ENCODE measurements at places on chromosomes 5 and 9. TPM values are rescaled to one million over a fixed set of nuclear protein-coding genes. Genes with fewer than 3 reads are reported as not detected.

Gene INSL4
- total RNA-seq: not detected

Gene NEUROG1
- not detected for total RNA-seq

Gene CFAP77
- not detected for total RNA-seq

Gene CCL28
- 7.0 TPM for total RNA-seq

Gene SMIM33
- not detected for total RNA-seq

Gene CETN3
- 19.2 TPM for total RNA-seq

- no peak for ATAC-seq
Measured at GRCh38 chr5:153460421-153460820, 30.0 kb upstream of the GRIA1 start.

GRCh38 chr9:71928376-71928775, 16.9 kb downstream of the C9orf85 start:
- peak; percentile 74 for ATAC-seq

GRCh38 chr5:79030663-79031484, 38.6 kb downstream of the DMGDH start:
- no peak for ATAC-seq

DNA sequence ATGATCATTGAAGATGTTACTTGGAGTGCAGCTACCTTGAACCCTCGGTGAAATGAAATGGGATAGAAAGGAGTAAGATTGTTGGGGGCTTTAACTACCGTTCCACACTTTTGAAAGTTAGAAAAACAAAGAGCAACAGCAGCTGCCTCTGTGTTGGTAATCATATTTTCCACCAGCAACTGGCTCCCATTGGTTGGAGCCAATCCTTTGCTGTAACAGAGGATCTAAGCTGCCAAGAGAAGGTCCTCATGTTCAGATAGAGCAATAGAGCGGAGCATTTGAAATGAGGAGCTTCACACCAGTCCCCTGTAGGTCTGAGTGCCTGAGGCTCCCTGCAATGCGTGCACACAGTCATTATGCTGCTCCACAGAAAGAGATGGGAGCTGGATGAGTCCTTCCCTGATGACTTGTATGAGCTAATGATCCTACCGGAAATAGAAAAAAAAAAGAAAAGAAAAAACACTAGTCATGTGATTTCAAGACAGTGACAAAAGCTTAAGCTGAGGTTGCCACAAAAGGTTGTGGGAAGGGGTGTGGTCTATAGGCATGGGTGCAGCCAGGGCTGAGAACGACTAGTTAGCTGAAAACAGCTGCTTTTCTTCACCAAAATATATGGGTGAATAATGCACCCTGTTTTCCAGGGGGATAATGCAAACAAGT, 300.7 kb downstream of the MLLT3 start:
- peak; percentile 63 for ATAC-seq

- no peak for ATAC-seq
Measured at GRCh38 chr9:93051680-93052089, 6.8 kb upstream of the SUSD3 start.

DNA sequence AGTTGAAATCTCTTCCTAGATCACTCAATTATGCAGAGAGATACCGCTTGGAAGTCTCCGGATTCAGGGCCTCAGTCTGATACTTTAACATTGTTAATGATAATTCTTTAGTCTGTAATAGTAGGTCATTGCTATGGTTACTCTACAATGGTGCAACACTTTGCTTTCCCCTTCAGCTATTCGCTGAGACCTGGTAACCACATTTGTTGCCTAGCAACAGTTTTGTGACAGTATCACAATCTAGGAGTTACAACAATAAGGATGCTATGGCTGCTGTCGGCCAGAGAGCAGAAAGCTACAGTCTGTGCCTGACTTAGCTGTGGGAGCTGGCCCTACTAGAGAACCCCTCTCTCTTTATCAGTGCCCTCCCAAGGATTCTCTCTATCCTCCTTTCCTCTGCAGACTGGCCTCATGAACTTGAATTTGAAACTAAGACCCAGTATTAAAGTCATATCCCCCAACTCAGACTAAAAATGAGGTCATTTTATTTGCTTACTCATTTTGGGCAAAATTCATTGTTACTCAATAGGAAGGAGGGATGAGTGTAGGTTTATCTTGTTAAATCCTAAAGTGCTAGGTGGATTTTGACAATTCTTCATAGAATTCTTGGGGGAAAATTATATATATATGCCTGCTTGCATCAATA, 39.3 kb downstream of the NR2F1 start:
- ATAC-seq: peak; percentile 46

- no peak for ATAC-seq
Measured at GRCh38 chr5:14574096-14574495, 7.5 kb upstream of the OTULINL start.

DNA sequence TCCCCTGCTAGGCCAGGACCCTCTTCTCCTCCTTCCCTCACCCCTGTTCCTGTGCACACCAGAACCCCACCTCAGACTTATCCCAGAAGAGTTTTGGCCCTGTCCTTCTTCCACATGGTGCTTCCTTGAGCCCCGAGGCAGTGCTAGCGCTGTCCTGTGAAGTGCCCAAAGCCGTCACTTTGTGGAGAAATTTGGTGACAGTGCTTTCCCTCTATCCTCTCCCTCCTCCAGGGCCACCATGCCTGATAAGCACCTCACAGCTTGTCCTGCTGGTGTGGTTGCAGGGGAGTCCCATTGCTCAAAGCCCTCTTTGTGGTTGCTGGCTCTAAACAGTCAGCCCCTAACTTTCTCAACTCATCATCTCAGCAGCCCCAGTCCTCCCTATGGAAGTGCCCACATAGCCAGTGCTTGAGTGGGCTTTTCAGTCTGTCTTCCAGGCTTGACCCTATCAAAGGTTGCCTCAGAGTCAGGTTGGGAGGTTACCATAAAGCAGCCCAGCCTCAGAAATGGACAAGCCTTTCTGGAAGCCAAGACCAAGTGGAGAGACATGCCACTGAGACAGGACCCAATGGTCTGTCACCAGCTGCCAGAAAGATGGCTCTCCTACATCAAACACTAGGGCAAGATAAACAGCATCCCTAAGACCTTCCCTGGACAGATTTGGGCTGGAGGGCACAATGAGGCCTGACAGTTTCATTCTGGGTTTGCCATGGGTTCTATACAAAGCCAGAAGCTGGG, 18.0 kb downstream of the IGIP start:
- ATAC-seq: no peak

- no peak for ATAC-seq
Measured at GRCh38 chr5:3825531-3826451, 230.2 kb downstream of the IRX1 start.

- no peak for ATAC-seq
Measured at GRCh38 chr9:71755869-71756268, 12.4 kb downstream of the CEMIP2 start.
